ENCODE measurements at places on chromosomes 2 and 18.

DNA sequence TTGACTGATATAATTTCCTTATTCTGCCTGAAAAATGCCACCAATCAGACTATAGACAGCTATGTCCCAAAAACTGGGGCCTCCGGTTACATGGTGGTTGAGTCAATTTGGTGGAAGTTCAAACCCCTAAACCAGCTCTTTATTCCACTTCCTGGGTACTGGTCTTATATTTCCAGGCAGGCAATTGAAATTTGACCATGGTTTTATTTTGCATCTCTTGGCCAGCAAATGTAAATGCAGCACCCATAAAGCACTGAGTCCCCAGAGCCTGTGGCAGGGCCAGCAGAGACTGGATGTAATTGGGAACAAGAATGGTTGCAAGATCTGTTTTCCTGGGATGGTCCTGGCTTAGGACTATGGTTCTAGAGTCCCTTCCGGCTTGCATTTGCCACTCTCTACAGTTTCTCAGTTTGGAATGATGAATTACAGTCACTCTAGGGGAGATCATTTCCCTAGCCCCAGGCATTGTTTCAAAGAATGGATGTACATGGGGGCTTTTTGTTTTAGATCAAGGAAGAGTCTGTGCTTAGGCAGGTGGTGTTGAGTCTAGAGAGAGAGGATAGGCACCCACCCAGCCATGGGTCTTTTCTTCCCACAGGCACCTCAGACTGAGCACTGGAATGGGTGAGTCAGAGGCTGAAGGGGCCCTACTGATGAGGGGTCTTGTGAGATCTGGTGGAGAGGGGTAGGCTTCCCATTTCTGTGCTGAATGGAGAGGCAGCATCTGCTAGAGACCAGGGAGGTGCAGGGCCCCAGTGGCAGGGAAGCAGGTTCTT lies 108.4 kb upstream of the CDC42EP3 start:
- no peak for DNase-seq

DNA sequence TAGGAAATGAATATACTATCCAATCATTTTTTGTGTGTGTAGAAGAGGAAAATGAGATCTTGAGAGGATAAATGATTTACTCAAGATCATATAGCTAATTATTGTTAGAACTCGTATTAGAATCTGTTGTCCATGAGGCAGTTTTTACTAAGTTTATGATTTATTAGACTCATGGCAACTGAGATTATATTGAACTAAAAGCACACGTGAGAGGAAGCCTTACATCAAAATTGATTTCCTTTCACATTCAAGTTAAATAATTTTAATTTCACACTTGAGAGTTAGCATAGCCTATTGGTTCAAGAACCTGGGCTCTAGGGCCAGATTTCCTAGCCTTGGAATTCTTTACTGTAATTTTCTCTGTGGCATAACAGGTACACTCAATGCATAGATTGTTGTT lies 552.3 kb downstream of the ERBB4 start:
- DNase-seq, result no peak

- DNase-seq, result no peak
These were observed 52.9 kb downstream of the ZBTB7C start for GRCh38 chr18:48356151-48356745.

DNA sequence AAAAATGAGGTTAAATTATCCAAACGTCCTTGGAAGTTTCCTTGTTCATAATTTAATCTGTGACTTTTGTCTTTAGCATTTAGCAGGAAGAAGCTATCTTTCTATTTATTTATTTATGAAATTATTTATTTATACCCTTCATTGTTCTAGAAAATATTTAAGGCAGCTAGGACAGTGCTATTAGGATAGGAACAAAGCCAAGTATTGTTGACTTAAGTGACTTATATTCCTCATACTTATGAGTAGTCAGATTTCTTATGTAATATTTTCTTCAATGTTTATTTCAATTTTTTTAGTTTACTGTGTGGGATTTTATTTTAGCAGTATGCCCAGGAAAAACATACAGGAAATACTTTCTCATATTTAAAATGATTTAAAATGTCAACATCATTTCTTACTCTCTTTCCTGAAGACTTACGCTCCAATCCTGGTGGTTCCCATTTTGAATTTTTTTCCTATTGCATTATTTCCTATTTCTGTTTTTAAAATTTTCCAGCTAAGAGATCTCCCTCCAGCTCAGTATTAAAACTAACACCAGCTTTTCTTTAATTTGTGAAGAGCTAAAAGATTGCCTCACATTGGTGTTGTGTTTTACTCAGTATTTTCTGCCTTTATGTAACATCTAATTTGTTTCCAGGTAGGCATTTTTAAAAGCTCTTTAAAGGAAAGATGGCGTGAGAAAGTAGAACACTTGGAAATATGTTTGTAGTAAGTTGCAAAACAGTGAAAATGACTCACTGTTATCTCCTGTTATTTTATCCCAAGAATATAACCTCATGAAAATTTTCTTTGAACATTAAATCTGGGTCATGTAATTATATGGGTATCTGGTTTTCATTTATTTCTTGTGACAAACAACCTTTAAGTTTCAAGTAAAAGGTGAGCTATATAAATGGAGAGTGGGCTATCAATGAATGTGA lies 32.2 kb downstream of the MAPRE2 start:
- DNase-seq, result no peak
